ENCODE measurements at places on chromosomes 13 and 19.

DNA sequence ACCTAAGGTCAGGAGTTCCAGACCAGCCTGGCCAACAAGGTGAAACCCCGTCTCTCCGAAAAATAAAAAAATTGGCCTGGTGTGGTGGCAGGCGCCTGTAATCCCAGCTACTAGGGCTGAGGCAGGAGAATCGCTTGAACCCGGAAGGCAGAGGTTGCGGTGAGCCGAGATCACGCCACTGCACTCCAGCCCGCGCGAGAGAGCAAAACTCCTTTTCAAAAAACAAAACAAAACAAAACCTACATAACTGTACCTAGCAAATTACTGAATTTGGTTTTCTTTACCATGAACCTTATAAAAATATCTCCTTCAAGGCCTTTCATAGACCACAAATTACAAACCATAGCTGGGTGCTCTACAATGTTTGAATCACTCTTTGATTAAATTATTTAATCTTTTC is 760 bp downstream of the ZNF91 start:
- DNase-seq: no peak

DNA sequence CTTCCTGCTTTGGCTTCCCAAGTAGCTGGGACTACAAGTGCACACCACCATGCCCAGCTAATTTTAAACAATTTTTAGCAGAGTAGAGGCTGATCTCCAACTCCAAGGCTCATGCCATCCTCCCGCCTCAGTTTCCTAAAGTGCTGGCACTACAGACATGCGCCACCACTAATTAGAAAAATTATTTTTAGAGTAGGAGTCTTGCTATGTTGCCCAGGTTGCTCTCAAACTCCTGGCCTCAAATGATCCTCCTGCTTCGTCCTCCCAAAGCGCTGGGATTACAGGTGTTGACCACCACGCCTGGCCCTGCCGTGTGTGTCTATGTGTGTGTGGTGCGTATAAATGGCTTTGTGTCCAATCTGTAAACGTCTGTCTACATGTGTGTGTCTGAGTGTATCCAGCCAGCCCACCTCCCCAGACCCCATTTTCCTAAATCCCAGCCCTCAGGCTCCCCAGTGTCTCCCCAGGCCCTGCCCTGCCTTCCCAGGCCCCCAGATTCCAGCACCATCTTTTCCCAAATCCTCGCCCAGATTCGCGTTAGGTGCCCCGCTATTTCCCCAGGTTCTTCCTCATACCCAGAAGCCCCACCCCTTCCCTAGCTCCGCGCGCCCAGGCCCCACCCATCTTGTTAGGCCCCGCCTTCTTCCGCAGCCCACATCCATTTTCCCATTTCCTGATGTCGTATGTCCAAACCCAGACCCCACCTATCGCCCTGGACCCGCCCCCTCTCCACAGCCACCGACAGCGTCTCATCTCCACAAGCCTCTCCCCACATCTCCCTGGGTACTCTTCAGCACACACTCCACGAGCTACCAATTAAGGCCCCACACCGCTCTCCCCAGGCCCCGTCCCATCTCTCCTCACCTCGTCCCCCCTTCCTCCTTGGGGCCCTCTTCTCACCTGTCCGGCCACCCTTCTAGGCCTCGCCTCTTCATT is 24.9 kb downstream of the SLC8A2 start:
- no peak for DNase-seq

DNA sequence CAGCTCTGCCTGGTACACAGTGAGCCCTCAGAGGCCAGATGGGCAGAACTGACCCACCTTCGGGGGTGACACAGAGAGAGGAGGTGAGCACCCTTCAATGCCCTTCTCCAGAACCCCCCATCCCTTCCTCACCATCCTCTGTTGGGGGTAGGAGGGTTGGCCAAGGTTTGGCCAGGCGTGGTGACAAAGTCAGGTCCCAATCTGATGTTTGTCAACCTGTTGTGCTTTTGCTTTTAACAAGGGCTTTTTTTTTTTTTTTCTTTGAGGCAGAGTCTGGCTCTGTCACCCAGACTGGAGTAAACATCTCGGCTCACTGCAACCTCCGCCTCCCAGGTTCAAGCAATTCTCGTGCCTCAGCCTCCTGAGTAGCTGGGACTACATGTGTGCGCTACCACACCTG is 7.3 kb downstream of the PTGIR start:
- DNase-seq: no peak

GRCh38 chr13:24085662-24086061 is 74.9 kb upstream of the SPATA13 start:
- DNase-seq: no peak

DNA sequence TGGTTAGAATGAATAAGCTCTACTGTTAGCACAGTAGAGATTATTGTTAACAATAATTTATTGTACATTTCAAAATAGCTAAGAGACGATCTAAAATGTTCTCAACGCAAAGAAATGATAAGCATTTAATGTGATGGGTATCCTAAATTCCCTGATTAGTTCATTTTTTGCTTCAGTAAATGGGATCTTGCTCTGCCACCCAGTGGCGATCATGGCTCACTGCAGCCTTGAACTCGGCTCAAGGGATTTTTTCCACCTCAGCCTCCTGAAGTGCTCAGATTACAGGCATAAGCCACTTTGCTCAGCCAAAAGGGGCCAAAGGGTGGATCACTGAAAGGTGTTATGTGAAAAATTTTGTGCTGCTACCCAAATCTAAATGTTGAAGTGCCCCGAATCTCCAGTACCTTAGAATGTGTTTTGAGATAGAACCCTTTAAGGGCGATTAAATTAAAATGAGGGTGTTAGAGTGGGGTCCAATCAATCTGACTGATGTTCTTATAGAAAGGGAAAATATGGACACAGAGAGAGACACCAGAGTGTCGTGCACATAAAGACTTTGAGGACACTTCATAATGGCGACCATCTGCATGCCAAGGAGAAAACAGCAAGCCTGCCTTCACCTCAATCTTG is 31.5 kb upstream of the ZNF766 start:
- peak; percentile 66 for DNase-seq

GRCh38 chr13:30998136-30999088 is 66.0 kb downstream of the TEX26 start:
- DNase-seq: peak; percentile 48

All from skin of body (tissue), 3 donors.